ENCODE measurements at places on chromosomes 2 and 18.

DNA sequence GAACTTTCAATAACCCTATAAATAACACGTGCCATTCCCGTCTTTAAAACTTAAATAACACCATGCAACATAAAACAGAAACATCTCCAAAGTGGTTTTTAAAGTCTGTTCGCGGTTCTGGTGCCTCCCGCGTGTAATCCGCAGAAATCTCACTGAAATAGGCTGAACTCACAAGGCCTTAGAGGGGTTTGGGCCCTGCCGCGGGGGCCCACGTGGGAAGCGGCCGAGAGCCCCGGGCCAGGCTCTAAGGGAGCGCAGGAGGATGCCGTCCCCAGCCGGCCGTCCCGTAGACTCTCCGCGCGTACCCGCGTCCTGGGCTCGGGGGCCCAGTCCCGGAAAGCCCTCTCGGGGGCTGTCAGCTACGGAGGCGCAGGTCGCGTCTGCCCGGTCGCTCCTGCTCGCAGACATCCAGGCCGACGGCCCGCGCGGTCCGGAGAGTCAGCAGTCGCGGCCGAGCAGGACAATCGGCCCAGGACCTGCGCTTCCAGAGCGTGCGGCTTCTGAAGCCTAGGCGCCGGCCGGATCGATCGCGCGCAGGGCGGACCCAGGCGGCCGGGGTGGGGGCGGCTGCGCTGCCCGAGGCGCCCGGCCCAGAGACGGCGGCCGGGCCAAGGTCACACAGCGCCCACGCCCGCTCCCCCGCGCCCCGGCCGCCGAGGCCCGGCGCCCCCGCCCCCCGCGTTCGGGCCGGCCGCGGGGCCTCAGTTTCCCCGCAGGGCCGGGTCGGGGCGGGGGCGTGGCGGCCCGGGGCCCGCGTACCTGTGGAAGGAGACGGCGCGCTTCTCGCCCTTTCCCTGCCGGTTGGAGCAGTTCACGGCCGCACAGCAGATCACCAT is 558 bp downstream of the THAP4 start:
- DNase-seq = peak; percentile 59

DNA sequence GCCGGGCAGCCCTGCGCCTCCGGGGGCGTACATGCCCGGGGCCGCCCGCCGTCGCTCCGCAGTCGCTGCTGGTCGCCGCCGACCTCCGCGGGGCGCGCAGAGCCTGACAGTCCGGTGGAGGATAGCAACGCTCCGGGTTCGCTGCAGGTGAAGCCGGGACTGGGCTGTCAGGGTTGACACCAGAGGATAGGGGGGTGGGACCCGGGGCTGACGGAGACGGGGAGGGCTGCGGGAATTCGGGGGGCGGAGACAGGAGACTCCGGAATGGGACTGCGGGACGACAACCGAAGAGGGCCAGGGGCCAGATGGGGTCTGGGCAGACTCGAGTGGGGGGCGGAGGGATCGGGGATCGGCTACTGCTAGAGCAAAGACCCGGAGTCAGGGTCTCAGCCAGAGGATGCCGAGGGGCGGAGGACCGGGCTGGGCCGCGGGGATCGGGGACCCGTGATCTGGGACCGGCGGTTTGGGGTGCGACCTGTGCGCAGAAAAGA is 403 bp downstream of the TMEM127 start:
- peak; percentile 60 for DNase-seq

DNA sequence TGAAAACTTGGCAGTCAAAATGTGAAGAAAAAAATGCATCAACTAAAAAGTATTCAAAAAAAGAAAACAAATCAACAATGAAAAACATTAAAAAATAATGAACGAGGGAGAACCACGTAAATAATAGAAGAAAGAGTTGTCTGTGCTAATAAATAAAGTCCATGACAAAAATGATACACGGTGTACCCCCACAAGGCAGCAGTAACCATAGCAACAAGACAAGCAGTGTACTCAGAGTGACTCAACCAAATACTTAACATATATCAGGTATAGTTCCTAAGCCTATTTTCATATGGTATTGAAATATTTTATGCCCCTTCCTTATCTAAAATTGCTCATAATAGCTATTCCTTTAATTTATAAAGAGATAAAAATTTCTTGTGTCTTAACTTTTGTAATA is 162.3 kb upstream of the TMEM200C start:
- DNase-seq = no peak

DNA sequence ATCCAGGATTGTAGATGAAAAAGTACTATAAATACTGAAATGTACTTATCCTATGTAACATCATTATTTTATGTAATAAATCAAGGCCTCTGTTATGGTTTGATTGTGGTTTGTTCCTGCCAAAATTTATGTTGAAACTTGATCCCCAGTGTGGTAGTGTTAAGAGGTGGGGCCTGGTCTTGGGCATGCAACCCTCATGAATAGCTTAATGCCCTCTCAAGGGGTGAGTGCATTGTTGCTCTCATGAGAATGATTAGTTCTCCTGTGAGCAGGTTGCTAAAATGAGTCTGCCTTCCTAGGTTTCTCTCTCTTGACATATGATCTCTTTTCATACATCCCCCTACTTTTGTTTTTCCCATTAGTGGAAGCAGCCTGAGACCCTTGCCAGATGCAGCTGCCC is 915.4 kb downstream of the TSN start:
- no peak for DNase-seq

GRCh38 chr2:230441227-230441897 is 25.4 kb downstream of the SP100 start:
- DNase-seq = peak; percentile 15

DNA sequence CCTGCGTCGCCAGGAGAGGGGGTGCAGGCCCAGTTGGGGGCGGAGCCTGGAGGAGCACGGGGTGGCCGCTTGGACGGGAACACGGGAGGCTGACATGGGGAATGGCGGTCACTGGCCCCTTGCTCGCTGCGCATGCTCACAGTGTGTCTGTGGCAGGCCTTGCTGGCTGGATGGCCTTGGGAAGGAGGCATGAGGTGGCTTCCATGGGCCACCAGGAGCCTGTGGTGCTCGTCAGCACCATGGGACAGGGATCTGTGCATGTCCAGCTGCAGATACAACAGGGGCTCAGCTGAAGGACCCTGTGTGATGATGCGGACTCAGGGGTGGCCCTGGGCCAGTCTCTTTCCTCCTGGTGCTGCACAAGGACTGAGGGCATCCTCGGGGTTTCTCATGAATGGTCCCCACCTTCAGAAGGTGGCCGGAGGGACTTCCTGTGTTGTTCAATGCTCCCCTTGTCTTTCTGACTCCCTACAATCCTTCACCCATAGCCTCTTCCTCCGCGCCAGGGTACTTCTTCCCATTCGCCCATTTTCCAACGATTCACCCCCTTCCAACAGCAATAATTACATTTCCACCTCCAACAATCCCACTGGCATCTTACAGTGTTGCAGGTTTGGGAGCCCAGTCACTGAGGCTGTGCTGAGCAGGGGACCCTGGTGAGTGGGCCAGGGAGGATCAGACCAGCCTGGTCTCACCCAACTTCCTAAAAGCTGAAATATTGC is 3.4 kb upstream of the SP140L start:
- DNase-seq = no peak

DNA sequence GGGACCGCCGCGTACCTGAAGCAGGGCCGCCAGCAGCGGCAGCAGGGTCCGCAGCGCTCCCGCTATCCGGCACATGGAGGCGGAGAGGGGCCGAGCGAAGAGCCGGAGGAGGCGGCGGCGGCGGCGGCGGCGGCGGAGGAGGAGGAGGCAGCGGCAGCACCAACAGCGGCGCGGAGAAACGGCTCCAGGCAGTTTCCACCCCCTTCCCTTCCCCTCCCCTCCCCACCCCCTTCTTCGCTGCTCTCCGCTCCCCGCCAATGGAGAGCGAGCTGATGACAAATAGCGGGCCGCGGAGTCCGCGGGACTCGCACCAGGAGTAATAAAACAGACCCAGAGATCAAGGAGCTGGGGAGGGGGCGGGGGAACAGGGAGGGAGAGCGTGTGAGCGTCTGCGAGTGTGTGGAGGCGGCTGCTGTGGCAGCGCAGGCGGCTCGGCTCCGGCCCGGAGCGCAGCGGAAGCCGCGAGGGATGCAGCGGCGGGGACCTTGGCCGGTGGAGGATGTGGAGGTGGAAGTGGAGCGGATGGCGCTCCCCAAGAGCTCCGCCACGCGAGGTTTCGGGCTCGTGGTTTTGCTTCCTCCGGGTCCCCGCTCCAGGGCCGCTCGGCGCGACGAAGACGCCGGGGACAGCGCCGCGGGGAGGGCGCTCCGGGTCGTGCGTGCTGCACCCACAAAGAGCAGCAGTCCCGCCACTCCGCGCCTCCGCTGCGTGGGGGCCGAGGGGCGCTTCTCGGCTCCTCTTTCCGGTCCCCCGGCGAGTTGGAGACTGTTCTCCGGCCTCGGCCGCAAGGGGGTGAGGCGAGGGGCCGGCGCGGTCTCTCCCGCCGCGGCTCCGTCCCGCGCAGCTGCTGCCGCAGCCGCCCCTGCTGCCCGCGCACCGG is at the start of gene CDH2:
Gene CDH2 (minus strand): TSS at position 183 of the 880 bp plus-strand sequence. CDS start 108 bp downstream, at position 75.
- peak; percentile 91 for DNase-seq

DNA sequence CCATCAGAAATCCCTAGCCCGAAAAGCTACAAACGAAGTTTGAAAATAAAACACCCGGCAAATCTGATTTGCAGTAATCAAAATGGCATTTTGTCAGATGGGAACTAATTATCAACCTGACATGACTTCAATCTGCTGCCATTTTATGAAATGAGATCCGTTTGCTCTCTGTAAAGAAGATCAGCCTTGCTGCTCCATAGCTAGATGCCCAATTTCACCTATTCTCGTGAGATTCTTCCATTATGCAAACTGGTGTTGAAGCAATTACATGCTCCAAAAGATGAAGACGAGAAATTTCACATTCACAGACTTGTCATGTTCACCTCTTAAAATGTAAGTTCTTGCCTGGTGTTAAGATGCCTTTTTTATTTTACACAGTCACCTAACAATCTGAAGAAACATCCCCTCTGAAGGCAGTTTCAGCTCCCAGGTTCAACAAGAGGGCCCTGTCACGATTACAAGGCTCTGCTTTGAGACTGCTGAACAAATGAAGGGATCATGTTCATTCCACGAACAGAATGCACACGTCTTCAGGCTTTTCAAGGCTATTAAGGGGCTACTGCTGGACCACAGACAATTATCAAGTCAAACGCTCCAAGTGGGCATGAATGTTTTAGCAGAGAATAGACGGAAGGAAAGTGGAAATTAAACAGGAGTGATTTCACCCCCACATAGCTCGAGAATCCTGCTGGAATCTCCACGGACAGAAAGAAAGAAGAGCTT is 172.6 kb upstream of the PID1 start:
- DNase-seq = no peak

- DNase-seq = peak; percentile 2
Measured at GRCh38 chr2:79099140-79099686, 11.4 kb upstream of the REG1B start.

- DNase-seq = no peak
Measured at GRCh38 chr2:218894151-218894879, 13.7 kb downstream of the WNT10A start.

GRCh38 chr2:69545477-69545932 is 98.0 kb downstream of the AAK1 start:
- DNase-seq = peak; percentile 74

DNA sequence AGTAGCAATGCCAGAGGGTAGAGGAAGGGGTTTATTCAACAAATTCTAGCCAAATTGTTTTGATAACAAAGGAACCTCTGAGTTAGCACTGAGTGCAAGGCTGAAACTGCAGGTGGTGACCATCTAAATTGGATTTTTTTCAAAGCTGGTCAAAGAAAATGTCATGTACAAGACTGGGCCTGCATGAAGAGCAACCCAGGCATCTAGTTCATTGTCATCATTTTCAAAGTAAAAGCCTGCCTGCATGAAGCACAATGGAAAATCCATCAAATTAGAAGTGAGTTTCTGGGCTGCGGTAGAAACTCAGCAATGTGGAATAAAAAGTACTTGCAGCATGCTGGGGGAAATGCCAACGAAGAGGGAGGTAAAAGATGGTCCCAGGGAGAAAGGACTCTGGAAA is 80.8 kb upstream of the PPP1CB start:
- peak; percentile 41 for DNase-seq

DNA sequence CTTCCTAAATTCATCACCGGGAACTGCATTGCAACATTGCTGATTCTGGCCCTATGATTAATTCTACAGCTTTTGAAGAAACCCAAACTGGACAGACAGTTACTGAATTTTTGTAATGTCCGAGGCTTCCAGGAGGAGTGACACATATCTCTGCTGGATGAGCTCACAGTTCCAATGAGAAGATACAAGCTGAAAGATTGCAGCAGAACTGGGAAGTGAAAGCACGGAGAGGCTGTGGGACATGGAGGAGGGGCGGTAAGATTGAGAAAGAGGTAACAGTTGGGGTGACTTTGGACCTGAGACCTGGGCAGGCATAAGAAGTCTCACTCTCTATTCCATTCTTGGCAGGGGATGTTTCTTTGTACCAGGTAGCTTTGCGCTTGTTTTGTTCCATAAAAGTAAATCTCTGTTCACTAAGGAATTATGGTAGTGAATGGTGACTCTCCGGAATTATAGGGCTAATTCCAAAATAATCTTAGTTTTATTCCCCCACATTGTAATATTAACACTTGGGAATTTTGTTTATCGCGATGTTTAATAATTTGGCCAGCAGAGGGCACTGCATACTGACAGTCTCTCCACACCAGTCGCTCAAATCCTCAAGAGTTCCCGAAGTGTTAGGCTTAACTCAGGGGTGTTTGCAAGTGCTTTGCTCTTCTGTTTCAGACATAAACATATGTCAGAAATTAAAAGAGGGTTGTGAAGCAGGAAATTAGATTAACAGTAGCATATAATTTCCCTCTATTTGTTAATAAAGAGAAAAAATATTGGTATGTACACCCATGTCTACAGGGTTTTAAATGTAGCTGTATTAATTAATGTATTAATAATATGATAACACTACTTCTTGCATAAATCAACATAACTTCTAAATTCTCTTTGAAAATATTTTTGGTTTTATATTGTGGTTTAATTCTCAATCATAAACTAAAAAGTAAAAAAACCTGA is 201.4 kb downstream of the SOCS6 start:
- DNase-seq = peak; percentile 46

DNA sequence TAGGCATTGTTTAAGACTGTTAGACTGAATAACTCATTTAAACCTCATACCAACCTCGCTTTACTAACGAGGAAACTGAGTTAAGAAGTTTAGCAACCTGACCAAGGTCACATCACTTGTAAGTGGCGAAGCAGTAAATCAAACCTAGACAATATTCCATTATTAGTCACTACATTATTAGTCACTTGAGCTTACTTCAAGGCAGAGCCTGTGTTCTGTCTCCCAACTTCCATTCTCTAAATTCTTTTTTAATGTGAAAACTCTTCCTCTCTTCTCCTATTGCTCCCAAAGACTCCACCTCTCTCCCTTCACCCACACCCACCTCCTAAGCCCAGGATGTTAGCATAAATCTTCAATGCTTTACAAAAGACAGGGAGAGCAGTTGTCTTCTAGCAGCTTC is 156.5 kb downstream of the ARL6IP6 start:
- no peak for DNase-seq

- DNase-seq = no peak
Measured at GRCh38 chr2:156151351-156151750, 181.2 kb downstream of the NR4A2 start.

- peak; percentile 63 for DNase-seq
Measured at GRCh38 chr2:173077506-173078177, 2.0 kb downstream of the MAP3K20 start.

DNA sequence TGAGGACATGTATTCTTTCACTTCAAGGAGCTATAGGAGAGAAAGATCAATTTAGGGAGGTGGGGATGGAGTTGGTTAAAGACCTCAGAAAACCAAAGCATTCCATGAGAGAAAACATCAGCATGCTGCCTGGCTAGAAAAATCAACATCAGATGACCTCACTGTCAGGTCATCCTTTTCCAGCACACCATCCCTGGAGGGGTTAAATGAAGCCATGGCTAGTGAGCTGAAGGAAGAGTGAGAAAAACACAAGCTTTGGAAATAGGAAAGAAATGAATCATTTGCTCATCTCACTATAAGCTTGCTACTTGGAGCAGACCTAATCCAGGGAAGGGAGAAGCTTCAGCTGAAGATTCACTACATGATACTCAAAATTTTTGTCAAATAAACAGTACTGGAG is 109.5 kb upstream of the ITGB6 start:
- DNase-seq = no peak
